ENCODE measurements at places on chromosomes 7 and 10.

- no peaks in the 10 kb centered on the region for H3K27me3 ChIP-seq
- H3K4me3 ChIP-seq, result no peak overlapping the region
- H3K4me1 ChIP-seq, result no peaks in the 10 kb centered on the region
- H3K27ac ChIP-seq, result no peak overlapping the region
Measured at GRCh38 chr7:155181768-155182167, 111.6 kb downstream of the HTR5A start.

DNA sequence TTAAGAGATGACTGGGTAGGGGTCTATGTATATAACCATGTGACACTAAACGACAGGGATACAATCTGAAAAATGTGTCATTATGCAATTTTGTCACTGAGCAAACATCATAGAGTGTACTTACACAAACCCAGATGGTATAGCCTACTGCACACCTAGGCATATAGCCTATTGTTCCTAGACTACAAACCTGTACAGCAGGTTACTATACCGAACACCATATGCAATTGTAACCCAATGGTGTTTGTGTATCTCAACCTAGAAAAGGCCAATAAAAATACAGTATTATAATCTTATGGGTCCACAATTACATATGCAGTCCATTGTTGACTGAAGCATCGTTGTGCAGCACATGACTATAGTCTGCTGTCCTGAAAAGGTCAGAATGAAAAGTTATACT, 22.9 kb downstream of the STRIP2 start:
- H3K27ac ChIP-seq, result no peak overlapping the region
- H3K4me1 ChIP-seq, result no peaks in the 10 kb centered on the region
- H3K27me3 ChIP-seq, result no peaks in the 10 kb centered on the region
- peaks cover 10% of the 10 kb centered on the region for H3K36me3 ChIP-seq
- DNase-seq, result no peak

- H3K4me3 ChIP-seq, result no peak overlapping the region
- no peak for DNase-seq
- H3K27ac ChIP-seq, result no peak overlapping the region
- H3K36me3 ChIP-seq, result no peaks in the 10 kb centered on the region
Measured at GRCh38 chr7:137276189-137276588, 67.3 kb downstream of the PTN start.

DNA sequence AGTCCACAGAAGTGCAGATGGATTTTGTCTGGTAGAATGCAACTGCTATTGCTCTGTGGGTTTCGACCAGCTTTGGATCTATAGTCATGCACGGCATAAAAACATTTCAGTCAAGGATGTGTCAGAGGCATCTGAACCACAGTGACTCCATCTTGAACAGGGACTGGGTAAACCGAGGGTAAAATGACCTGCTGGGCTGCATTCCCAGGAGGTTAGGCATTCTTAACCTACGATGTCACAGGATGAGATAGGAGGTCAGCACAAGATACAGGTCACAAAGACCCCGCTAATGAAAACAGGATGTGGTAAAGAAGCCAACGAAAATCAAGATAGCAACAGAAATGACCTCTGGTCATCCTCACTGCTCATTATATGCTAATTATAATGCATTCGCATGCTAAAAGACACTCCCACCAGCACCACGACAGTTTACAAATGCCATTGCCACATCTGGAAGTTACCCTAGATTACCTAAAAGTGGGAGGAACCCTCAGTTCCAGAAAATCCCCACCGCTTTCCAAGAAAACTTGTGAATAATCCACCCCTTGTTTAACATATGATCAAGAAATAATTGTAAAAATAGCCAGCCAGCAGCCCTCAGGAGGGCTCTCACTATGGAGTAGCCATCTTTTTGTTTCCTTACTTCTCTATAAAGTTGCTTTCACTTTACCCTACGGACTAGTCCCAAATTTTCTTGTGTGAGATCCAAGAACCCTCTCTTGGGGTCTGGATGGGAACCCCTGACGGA, 50.7 kb upstream of the CPXM2 start:
- H3K4me1 ChIP-seq, result no peaks in the 10 kb centered on the region
- no peak overlapping the region for H3K4me3 ChIP-seq
- H3K27ac ChIP-seq, result no peak overlapping the region
- DNase-seq, result no peak
- no peaks in the 10 kb centered on the region for H3K27me3 ChIP-seq

GRCh38 chr7:98125759-98126158, 19.1 kb downstream of the LMTK2 start:
- H3K36me3 ChIP-seq, result no peaks in the 10 kb centered on the region
- H3K4me1 ChIP-seq, result peaks cover 7% of the 10 kb centered on the region

GRCh38 chr10:62188021-62188616, 80.5 kb downstream of the RTKN2 start:
- no peaks in the 10 kb centered on the region for H3K36me3 ChIP-seq
- no peaks in the 10 kb centered on the region for H3K27me3 ChIP-seq
- H3K27ac ChIP-seq, result no peak overlapping the region
- H3K4me1 ChIP-seq, result peaks cover 9% of the 10 kb centered on the region

- H3K36me3 ChIP-seq, result no peaks in the 10 kb centered on the region
- no peaks in the 10 kb centered on the region for H3K27me3 ChIP-seq
- H3K4me3 ChIP-seq, result no peak overlapping the region
- H3K27ac ChIP-seq, result no peak overlapping the region
Measured at GRCh38 chr10:50582046-50582445, 41.7 kb downstream of the SGMS1 start.
